Frontal cortex (tissue), 4 donors: ENCODE measurements at places on chromosomes 3 and 15.
A peak's percentile ranks its signal among the peaks of the same experiment; 100 is the strongest.

- no peak for DNase-seq
Observed at GRCh38 chr15:35256551-35256950, 171.5 kb upstream of the NANOGP8 start.

DNA sequence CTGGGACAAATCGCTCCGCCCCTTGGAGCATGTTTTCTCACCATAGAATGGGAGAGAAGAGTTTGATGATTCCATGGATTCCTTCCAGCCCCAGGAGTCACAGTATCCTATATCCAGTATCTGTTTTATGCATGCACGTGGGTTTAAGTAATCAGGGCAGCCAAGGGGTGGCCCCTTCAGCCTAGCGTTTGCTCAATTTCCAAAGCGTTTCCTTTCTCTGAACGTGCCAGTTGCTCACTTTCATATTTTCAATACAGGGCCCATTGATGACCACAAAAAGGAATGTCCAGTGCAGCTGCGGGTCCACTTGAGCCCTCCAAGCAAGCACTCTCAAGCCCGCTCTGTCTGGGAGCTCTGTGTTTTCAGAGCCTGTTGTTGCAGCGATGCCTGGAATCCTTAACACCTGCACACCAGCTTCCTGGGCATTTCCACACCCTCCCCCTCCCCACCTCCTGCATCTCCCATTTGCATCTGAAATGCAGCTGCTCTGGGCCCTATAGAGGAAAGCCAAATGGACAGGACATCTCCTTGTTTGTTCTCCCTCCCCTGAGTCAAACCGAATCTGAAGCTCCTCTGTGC is 164.3 kb upstream of the LPP start:
- DNase-seq = no peak

- DNase-seq = no peak
Observed at GRCh38 chr3:101634591-101635196, 42.2 kb downstream of the ZBTB11 start.

DNA sequence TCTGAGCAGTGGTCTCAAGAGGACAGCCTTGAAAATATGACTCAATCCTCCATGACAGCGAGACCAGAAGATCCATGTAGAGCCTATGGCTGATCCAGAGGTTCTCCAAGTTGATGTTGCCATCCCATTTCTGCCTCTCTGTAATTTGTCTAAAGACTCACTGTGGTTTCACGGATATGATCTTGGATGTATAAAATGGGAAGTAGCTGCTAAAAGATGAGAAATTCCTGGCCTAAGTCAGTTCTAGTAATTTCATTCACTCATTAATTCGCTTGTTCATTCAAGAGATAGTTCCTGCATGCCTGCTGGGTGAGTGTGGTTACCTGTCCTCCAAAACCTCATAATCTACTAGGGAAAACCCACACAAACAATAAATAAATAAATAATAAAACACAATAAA is 145.9 kb downstream of the TNIK start:
- DNase-seq = no peak

DNA sequence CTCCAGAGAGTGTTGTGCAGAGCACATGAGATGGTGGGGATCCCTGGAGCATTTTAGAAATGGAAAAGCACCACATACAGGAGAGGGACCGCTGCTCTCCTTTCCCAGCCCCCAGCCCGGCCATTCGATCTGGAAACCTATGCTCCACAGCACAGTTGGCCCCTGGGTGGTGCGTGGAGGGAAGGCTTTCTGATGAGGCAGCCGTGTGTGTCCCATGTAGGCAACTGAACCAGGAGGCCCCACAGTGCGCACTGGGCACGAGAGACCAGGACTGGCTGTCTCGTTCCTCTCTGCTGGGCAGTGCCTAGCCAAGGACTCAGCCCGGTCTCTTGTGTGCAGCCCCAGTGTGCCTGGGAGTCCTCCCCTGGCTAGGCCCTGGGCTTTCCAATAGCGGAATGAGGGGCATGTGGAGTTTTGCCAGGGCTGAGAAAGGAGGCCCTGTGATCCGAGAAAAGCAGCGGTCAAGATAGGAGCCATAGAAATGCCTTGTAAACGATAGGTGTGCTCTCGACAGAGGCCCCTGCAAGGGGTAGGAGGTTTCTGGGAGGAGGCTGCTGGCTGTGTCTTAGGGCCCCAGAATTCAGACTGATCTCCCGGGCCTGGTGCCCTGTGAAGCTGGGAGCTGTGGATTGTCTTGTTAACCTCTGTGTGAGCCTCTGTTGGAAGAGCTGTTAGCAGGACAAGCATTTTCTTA is 39.0 kb downstream of the CHDH start:
- no peak for DNase-seq

DNA sequence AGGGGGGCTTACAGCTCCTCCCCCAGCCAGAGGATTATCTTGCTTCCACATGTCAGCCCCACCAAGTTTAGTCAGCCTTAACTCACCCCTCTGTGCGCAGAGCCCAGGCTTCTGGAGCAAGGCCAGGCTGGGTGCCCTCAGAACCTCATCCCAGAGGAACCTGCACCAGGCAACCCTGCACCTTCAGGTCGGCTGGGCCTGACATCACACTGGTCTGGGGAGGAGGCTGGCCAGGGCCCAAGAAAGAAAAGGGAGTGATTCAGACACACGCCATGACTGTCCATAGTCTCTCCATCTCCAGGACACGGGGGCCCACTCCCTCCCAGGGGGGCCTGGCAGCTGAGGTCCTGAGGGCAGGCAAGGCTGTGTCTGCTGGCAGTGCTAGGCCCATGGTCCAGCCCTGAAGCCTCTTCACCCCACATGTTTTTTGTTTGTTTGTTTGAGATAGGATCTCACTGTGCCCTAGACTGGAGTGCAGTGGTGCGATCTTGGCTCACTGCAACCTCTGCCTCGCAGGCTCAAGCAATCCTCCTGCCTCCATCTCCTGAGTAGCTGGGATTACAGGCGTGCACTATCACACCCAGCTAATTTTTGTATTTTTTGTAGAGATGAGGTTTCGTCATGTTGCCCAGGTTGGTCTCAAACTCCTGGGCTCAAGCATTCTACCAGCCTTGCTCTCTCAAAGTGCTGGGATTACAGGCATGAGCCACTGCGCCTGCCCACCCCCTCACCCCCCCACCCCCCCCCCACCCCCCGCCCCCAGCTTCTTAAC is 11.1 kb downstream of the TNK2 start:
- DNase-seq = no peak

DNA sequence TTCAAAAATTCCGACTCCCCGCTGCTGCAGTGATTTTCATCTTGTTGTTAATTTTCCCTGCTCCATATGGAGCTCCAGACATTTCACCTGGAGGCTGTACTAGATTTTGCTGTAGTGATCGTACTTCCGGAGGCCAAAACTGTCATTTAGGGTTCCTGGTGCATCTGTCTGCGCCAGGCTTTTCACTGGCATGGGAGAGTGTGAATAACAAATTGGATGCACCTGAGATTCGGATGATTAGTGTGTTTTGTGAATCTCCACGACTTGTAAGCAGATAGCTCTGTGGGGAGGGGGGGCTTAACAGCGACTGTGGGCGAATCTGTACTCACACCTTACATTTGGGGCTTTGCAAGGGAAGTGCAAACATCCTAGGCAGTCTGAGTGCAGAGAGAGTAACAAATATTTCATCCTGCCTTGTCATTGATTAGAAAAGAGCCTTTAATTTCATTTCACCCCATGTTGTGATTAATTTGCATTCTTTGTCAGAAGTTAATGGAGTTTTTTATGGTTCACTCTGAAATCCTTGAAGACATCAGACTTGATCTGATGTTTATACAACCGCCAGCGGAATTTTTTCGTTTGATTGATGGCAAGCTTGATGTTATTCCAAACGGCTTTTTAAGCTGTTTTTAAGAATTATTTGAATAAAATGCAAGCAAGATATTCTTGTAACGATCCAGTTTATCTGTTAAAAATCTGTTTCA is 92.5 kb upstream of the SKOR1 start:
- no peak for DNase-seq

- DNase-seq = no peak
Observed at GRCh38 chr3:56342475-56342874, 125.8 kb downstream of the ERC2 start.

- DNase-seq = peak; percentile 40
Observed at GRCh38 chr3:57756528-57757401, 656 bp downstream of the SLMAP start.

DNA sequence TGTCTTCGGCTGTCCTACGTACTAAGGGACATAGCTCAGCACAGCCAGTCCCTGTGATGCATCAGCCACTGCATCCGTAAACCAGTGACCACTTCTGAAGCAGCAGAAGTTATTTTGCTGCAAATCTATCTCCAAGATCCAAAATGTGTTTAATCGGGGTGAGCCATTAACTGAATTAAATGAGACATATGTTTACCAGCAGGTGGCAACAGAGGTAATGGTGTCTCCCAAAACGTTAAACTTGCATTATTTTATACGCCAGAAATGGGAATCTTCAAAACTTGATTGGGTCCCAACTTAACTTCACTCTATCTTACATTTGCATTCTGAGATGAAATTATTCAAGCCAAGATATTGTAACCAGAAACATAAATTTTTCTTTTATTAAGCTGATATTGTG is 75.3 kb upstream of the BOC start:
- DNase-seq = no peak

GRCh38 chr3:152518346-152518745 is 249.6 kb downstream of the MBNL1 start:
- no peak for DNase-seq

DNA sequence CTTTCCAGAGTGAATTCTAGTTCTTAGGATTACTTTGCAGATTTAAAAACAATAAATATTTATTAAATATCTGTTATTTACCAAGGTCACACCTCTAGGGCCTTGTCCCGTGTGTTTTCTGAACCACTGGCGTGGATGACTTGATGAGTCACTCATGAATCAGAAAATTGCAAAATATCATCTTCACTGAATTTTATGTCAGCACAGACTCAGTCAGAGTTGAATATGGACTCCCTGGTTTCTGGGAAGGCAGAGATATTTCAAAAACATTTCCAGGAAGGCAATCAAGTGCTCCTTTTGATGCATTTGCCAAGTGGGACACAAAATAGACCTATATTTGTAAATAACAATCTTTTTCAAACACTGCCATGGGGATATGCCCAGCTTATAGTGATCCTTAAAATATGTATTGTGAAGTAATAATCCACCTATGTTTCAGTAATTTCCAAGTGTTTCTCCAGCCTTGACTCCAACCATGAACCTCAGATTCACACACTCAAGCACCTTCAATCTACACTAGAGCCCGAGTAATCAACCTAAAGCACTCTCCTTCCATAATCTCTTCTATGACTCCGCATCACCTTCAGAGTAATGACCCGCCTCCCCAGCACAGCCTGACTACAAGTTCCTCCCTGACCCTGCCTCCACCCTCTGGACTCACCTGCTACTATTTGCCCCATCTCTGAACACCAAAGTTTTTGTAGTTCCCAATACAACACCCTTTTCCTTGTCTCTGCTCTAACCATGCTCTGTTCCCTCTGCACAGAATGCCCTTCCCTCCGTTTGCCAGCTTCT is 24.3 kb downstream of the DPH3 start:
- DNase-seq = no peak

GRCh38 chr15:33125894-33126537 is 68.5 kb downstream of the FMN1 start:
- no peak for DNase-seq

DNA sequence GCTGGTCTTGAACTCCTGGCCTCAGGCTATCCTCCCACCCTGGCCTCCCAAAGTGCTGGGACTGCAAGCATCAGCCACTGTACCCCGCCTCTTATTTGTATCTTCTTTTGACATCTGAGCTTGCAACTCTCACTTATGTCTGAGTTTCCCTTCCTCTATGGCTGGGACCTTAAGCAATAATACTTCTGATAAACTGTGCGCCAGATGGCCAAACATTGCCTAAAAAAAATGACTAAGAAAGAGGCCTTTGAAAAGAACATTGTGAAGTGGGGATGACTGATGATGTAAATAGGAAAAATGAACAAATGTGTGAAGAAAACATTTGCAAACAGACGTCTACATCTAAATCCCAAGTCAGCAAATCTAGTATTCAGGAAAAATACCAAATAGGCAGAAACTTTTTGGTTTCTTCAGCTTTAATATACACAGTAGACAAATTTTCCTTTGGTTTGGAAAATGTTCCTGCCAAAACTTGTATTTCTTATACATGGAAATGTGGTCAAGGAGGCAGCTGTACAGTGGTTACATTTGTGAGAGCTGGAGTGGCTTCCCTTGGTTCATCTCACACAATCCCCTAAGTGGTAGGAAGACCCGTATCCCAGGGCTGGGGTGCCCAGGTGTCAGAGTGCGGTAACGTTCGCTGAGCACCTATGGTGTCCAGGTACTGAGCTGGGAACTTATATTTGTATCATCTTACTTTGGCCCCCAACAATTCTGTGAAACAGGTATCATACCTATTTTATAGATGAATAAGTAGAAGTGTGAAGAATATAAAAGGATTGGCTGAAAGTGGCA is 11.6 kb upstream of the TFRC start:
- no peak for DNase-seq

GRCh38 chr3:177468331-177468730 is 271.0 kb upstream of the TBL1XR1 start:
- DNase-seq = no peak

GRCh38 chr15:86231864-86232721 is 152.4 kb downstream of the AGBL1 start:
- no peak for DNase-seq
